ENCODE measurements at places on chromosomes 11 and 22. TPM values are rescaled to one million over a fixed set of nuclear protein-coding genes. Genes with fewer than 3 reads are reported as not detected.

DNA sequence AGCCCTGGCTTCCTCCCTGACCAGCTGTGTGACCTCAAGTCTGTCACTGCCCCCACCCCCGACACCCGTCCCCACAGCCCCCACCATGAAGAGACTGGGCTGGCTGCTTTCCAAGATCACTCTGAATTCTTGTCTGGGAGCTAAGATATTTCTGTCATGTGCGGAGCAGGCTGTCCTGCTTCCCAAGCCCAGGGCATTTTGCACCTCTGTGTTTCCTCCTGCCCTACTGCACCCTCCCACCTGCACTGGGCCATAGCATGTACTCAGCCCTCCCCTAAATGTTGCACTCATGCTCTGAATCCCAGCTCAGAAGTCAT, 30.3 kb upstream of the MYEOV start:
- DNase-seq: no peak

GRCh38 chr11:35688023-35688422, 25.4 kb downstream of the TRIM44 start:
- DNase-seq: no peak

DNA sequence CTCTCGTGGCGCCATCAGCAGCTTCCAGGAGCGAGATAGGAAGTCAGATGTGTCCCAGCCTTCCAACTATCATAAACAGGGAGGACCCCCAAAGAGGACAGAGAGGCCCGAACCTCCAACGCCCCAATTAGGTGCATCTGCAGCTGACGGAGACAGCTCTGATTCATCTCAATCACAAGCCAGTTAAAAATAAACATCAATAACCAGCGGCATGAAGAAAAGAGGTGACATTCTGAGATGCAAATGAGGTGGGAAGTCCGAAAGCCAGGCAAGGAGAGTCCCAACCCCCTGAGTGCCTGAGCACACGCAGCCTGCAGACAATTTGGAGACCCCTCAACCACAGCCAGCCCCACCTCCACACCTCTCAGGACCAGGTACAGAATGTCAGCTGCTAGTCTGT, 28.1 kb upstream of the IGSF9B start:
- DNase-seq: no peak

The MS4A6A gene
- 49.3 TPM for total RNA-seq

The PRG2 gene
- total RNA-seq: not detected

All from left ventricle myocardium superior (tissue), 1 donor.